A673 (cell line): ENCODE measurements at places on chromosomes 3 and 15. TPM values are rescaled to one million over a fixed set of nuclear protein-coding genes. Genes with fewer than 3 reads are reported as not detected.

DNA sequence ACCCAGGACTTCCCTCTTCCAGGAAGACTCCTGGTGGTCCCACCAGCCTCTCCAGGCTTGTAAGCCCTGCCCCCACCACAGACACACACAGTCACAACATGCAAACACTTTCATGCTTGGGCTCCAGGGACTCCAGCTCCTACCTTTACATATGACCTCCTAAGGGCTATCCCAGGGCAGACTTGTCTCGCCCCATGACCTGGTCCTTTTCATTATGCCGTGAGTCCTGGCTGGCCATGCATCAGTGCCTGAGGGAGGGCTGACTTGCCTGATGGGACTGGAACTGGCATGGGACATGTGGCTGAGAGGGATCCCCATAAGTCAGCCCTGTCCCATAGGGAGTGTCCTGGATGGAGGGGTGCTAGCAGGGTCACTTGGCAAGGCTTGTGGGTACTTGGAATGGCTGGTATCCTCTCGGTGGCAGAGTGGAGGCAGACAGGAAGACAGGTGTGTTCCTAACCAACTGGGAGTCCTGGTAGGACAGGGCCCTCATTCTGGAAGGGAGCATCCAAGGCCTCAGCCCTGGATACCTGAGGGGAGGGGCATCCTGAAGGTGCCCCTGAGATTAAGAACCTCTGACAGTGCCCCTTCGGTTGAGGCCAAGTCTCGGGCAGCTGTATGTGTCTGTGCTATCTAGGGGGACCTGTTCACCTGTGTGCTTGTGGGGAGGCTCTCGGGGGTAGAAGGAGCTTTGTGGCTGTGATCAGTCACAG is 540 bp upstream of the HHATL start:
- no peaks in the 10 kb centered on the region for H3K27me3 ChIP-seq
- no peaks in the 10 kb centered on the region for H3K4me1 ChIP-seq
- no peak overlapping the region for H3K27ac ChIP-seq

DNA sequence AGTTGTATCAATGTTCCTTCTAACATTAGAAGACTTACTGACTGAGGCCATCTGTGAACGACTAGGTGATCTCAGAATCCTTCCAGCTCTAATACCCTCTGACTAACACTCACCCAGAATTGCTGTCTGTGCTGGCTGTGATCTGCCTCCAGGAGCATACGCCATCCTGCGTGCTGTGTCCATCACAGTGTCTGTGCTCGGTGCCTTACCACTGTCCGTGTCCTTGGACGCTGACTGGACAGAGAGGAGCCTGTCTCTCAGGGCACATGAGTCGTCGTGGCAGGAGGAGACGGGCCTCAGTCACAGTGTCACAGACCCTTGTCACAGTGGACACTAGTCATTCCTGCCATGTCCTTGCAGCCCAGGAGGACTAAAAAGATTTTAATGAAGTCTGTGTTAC is 83.1 kb downstream of the LMLN start:
- H3K4me3 ChIP-seq = no peak overlapping the region
- H3K27me3 ChIP-seq = no peaks in the 10 kb centered on the region
- H3K27ac ChIP-seq = no peak overlapping the region
- H3K4me1 ChIP-seq = no peaks in the 10 kb centered on the region
- peaks cover 5% of the 10 kb centered on the region for H3K36me3 ChIP-seq
- DNase-seq = no peak

- no peak for DNase-seq
- H3K4me3 ChIP-seq = no peak overlapping the region
- peaks cover 12% of the 10 kb centered on the region for H3K36me3 ChIP-seq
- H3K27me3 ChIP-seq = no peaks in the 10 kb centered on the region
Measured at GRCh38 chr3:71048948-71049347, 534.6 kb downstream of the FOXP1 start.

- no peak overlapping the region for H3K4me3 ChIP-seq
- no peaks in the 10 kb centered on the region for H3K36me3 ChIP-seq
- no peak for DNase-seq
- H3K27me3 ChIP-seq = no peaks in the 10 kb centered on the region
- H3K4me1 ChIP-seq = no peaks in the 10 kb centered on the region
Measured at GRCh38 chr3:101081999-101082398, 88.8 kb upstream of the ABI3BP start.

GRCh38 chr3:169813757-169814517 is 1.2 kb upstream of the LRRC34 start:
- H3K4me1 ChIP-seq = peaks cover 5% of the 10 kb centered on the region
- peak overlapping the region; percentile 72 for H3K4me3 ChIP-seq
- H3K36me3 ChIP-seq = no peaks in the 10 kb centered on the region
- DNase-seq = peak; percentile 64

GRCh38 chr3:115655761-115656282 is 32.5 kb downstream of the GAP43 start:
- DNase-seq = no peak

DNA sequence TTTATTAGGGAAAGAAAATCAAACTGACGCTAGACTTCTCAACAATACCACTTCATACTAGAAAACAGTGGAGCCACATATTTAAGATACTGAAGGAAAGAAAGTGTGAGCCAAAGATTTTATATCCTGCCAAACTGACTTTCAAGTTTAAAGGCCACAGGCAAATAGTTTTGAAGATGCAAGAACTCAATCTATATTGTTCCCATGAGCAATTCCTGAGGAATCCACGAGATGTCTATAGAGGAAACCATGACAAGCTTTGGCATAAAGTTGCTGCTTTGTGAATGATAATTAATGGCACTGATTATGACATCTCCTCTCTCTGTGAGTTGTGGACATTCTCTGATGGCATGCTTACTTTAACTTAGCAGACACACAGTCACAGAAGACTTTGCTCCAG is 276.1 kb upstream of the GOLGA6L4 start:
- DNase-seq = no peak
- no peaks in the 10 kb centered on the region for H3K4me1 ChIP-seq
- H3K36me3 ChIP-seq = no peaks in the 10 kb centered on the region
- H3K27me3 ChIP-seq = no peaks in the 10 kb centered on the region

DNA sequence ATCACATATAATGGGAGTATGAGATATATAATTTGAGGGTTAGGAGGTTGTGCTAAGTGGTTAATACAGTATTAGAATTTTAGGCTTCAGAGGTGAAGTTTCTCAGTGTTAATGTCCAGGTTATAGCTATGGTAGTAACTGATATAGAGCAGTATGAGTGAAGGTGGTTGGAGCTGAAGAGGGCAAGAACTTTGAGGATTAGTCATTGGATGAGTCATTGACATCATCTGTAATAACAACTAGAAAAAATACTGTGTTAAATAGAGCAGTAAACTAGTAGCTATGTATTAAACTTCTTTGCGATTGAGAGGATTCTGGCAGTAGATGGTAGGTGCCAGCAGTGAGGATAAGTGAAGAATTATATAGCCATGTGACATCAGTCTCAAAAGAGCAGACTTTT is 47.5 kb upstream of the EIF3J start:
- no peaks in the 10 kb centered on the region for H3K27me3 ChIP-seq
- H3K36me3 ChIP-seq = peaks cover 68% of the 10 kb centered on the region
- peak; percentile 21 for DNase-seq
- H3K4me3 ChIP-seq = no peak overlapping the region

DNA sequence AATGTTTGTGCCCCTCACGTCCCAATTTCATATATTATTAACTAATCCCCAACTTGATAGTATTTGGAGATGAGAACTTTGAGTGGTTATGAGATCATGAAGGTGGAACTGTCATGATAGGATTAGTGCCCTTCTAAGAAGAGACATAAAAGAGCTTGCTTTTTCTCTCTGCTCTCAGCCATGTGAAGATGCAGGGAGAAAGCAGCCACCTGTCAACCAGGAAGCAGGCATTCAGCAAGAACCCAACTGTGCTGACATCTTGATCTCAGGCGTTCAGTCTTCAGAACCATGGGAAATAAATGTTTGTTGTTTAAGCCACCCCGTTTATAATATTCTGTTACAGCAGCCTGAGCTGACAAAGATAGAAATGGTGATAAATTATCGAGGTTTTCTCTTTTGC is 278.7 kb upstream of the KCNMB2 start:
- no peak overlapping the region for H3K4me3 ChIP-seq
- no peaks in the 10 kb centered on the region for H3K27me3 ChIP-seq
- DNase-seq = no peak

- H3K4me1 ChIP-seq = peaks cover 30% of the 10 kb centered on the region
- H3K4me3 ChIP-seq = no peak overlapping the region
- H3K36me3 ChIP-seq = no peaks in the 10 kb centered on the region
- no peak for DNase-seq
- no peaks in the 10 kb centered on the region for H3K27me3 ChIP-seq
- no peak overlapping the region for H3K27ac ChIP-seq
Measured at GRCh38 chr3:34178415-34178814, 380.0 kb downstream of the PDCD6IP start.

DNA sequence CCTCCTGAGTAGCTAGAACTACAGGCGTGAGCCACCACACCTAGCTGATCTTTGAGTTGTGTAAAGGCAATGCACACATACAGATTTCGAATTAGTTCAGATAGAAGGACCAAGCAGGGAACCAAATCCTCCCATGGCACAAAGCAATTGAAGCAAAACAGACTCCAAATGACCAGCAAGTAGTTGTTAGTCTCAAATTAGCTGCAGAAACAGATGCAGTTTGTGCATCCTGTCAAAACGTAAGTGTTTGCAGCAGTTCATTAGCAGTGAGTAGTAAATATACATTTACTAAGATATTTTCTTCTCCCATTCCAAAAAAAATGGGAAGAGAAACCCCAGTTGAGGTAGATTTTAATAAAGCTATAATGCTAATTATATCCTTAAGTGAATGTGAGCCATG is 15.8 kb upstream of the FAM174B start:
- H3K27me3 ChIP-seq = no peaks in the 10 kb centered on the region
- no peak overlapping the region for H3K4me3 ChIP-seq
- H3K4me1 ChIP-seq = no peaks in the 10 kb centered on the region
- no peaks in the 10 kb centered on the region for H3K36me3 ChIP-seq
- H3K27ac ChIP-seq = no peak overlapping the region

GRCh38 chr15:48121849-48122248 is 1.1 kb downstream of the SLC24A5 start:
- no peaks in the 10 kb centered on the region for H3K36me3 ChIP-seq
- no peak overlapping the region for H3K27ac ChIP-seq
- no peaks in the 10 kb centered on the region for H3K27me3 ChIP-seq
- DNase-seq = no peak
- no peak overlapping the region for H3K4me3 ChIP-seq
- no peaks in the 10 kb centered on the region for H3K4me1 ChIP-seq

DNA sequence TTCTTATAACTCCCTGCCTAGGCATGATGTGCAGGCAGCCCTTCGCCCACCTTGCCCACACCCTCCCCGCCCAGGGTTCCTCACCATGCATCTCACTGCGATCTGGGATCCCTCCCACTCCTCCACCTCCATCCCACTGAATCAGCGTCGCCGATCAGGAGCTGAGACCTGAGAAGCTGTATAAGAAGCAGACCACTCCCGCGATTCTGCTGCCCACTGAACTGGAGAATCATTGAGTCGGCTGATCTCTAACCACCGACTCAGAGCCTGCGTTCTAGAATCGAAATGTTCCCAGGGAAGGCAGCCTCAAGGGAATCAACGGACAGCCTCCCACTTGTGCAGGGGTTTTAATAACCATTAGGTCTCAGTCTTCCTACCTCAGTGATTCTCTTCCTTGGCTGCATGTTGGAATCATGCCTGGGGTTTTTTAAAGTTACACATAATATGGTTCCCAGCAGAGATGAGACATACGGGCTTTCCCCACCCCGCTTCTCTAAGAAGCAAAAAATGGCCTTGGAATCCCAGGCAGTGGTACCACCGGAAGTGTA is 60.2 kb downstream of the TMEM44 start:
- H3K4me3 ChIP-seq = no peak overlapping the region
- no peak for DNase-seq
- H3K36me3 ChIP-seq = no peaks in the 10 kb centered on the region
- peaks cover 16% of the 10 kb centered on the region for H3K4me1 ChIP-seq

DNA sequence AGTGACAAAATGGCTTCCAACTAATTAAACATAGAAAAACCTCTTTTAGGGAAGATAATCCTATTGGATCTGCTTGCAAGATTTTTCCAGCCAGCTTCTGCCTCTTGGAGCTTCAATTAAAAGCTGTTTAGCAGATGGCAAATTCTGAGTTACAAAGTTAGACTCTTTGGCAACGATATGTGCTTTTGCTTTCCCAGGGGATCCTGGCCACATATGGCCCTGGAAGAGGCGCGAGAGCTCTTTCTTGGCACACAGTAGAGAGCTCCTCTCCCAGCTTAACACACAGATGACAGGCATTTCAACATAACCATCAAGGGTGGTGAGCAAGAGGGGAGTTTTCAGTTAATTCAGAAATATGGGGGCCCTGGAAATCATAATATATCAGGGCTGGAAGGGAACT is 41.6 kb upstream of the GALNT15 start:
- H3K27me3 ChIP-seq = no peaks in the 10 kb centered on the region
- H3K36me3 ChIP-seq = no peaks in the 10 kb centered on the region
- H3K4me1 ChIP-seq = no peaks in the 10 kb centered on the region

GRCh38 chr3:31358473-31359070 is 174.2 kb upstream of the STT3B start:
- H3K4me3 ChIP-seq = no peak overlapping the region
- no peaks in the 10 kb centered on the region for H3K27me3 ChIP-seq
- H3K36me3 ChIP-seq = no peaks in the 10 kb centered on the region
- no peak overlapping the region for H3K27ac ChIP-seq
- no peak for DNase-seq

- no peaks in the 10 kb centered on the region for H3K27me3 ChIP-seq
- H3K4me1 ChIP-seq = peaks cover 18% of the 10 kb centered on the region
- H3K36me3 ChIP-seq = peaks cover 13% of the 10 kb centered on the region
- no peak overlapping the region for H3K27ac ChIP-seq
- DNase-seq = no peak
- H3K4me3 ChIP-seq = no peak overlapping the region
Measured at GRCh38 chr15:64503197-64503596, 42.8 kb downstream of the ZNF609 start.

Gene PIERCE2
- 0.86 and 1.7 TPM in 2 replicates for total RNA-seq

Gene CCRL2
- total RNA-seq = not detected in 2 replicates

Gene GP9
- not detected in 2 replicates for total RNA-seq

Gene DPPA2
- not detected in 2 replicates for total RNA-seq

Gene ISG20
- 1.8 and 3.3 TPM in 2 replicates for total RNA-seq

Gene SEMA3B
- total RNA-seq = 0.43 and 2.0 TPM in 2 replicates

Gene HES1
- 136 and 139 TPM in 2 replicates for total RNA-seq

Gene ZBBX
- not detected in 2 replicates for total RNA-seq
